ENCODE measurements at places on chromosomes 7 and 10. TPM values are rescaled to one million over a fixed set of nuclear protein-coding genes. Genes with fewer than 3 reads are reported as not detected.

TMEM176B gene
- total RNA-seq, result 110 TPM

MICALL2 gene
- total RNA-seq, result 33.3 TPM

GRCh38 chr10:61936770-61937169 is 35.3 kb downstream of the ARID5B start:
- DNase-seq, result no peak

DNA sequence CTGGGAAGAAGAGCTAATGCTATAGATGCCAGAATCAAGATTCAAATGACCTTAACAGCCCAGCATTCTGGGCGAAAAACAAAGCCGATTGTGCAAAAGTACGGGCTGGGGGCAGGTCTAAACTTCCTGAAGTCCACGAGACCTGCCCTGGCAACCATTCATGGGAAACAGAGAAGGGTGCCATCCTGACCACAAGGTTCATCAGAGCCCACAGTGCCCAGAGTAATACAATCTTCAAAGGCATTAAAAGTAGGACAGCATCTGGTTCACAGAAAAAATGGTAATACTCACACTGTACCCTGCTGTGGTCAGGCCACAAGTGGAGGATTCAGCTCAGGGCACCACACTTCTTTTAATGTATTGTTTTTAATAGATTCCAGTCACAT is 36.1 kb downstream of the SORBS1 start:
- no peak for DNase-seq

DNA sequence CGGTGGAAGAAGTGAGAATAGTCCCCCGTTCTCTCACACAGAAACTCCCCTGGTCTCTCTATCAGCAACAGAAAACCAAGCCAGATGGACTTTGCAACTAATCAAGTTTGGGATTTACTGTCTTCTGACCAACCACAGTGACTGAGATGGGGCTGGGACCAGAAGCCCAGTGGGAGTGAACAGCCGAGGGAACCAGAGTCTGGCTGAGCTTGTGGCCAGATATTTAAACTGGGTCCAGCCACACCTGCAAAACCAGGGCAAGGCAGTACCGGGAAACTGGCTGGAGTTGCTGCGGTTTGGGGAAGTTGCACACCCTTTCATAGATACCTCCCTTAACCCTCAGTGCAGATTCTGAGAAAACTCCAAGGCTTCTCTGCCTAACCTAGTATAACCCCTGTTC is 6.0 kb downstream of the GSTK1 start:
- DNase-seq, result no peak

DRGX gene
- total RNA-seq, result not detected

- peak; percentile 78 for DNase-seq
These were observed 459 bp downstream of the ZDHHC6 start for GRCh38 chr10:112446055-112446854.

- no peak for DNase-seq
These were observed 540.2 kb downstream of the GRID1 start for GRCh38 chr10:85826377-85826776.

GRCh38 chr10:34576797-34577196 is 238.3 kb downstream of the PARD3 start:
- DNase-seq, result no peak

- no peak for DNase-seq
These were observed 165.9 kb upstream of the MYO3A start for GRCh38 chr10:25768167-25768566.

- DNase-seq, result no peak
These were observed 448 bp upstream of the PTER start for GRCh38 chr10:16436367-16436757.

C10orf90 gene
- total RNA-seq, result not detected

WDFY4 gene
- total RNA-seq, result 6.8 TPM

- no peak for DNase-seq
These were observed 10.7 kb downstream of the PSAP start for GRCh38 chr10:71840177-71840957.

GRCh38 chr7:135670179-135670578 is 7.9 kb downstream of the STMP1 start:
- no peak for DNase-seq

- DNase-seq, result no peak
These were observed 1.4 kb downstream of the HABP2 start for GRCh38 chr10:113554214-113554613.

DNA sequence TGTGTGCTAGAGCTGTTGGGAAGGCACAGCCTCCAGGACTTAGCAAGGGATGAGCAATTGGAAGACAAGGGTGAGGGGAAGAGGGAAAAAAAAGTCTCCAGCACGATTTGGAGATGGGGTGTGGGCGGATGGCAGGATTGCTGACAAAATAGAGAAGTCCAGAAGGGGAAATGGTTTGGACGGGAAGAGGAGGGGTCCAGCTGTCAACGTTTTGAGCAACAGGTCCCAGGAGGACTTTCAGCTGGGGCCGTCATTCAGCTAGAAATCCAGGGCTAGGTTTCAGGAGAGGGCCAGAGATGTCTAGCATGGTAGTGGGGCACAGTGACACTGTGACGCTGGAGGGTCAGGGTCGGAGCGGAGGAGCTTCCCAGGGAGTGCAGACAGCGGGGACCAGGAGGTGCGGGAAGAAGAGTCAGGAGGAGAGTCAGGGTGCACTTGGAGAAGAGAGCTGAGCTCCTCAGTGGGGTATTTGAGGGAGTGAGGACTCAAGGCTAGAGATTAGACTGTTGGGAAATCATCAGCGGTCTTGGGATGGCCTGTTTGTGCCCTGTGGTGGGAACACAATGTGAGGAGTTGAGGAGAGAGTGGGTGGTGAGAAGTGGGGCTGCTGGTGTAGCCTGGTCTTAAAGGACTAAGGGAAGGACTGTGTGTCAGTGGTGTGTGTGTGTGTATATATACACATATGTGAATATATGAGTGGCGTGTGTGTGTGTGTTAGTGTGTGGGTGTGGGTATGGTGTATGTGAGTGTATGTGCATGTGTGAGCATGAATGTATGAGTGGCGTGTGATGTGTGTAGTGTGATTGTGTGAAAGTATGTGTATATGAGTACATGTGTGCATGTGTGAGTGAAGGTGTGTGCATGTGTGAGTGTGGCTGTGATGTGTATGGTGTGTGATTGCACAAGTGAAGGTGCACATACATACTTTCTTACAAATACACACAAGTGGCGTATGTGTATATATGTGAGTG is 3.8 kb downstream of the ZYX start:
- DNase-seq, result peak; percentile 64

GRCh38 chr7:55526770-55527169 is 45.5 kb downstream of the VOPP1 start:
- no peak for DNase-seq

SRGN gene
- 144 TPM for total RNA-seq

DNA sequence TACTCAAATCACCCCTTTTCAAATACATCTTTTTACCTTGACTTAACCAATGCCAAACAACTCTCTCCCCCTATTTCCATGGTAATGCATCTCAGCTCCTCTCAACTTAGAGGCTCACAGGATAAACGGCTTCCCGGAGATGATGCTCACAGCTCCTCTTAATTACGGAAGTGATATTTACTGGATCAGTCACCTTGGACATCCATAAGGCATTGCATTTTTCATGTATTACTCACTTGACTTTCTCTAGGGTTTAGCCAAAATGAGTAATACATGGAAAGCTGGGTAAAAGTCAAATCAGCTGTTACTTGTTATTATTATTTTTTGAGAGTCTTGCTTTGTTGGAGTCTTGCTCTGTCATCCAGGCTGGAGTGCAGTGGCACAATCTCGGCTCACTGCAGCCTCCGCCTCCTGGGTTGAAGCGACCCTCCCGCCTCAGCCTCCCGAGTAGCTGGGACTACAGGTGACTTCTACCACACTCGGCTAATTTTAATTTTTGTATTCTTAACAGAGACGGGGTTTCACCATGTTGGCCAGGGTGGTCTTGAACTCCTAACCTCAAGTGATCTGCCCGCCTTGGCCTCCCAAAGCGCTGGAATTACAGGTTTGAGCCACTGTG is 73.3 kb upstream of the RHEB start:
- DNase-seq, result no peak

PRXL2A gene
- 22.1 TPM for total RNA-seq

Data from posterior vena cava (tissue), 2 donors.